Activated naive CD4-positive, alpha-beta T cell treated with Interleukin-2 at 50 U/mL for 16 hours (primary cell): ENCODE measurements at places on chromosomes 6 and 20.

DNA sequence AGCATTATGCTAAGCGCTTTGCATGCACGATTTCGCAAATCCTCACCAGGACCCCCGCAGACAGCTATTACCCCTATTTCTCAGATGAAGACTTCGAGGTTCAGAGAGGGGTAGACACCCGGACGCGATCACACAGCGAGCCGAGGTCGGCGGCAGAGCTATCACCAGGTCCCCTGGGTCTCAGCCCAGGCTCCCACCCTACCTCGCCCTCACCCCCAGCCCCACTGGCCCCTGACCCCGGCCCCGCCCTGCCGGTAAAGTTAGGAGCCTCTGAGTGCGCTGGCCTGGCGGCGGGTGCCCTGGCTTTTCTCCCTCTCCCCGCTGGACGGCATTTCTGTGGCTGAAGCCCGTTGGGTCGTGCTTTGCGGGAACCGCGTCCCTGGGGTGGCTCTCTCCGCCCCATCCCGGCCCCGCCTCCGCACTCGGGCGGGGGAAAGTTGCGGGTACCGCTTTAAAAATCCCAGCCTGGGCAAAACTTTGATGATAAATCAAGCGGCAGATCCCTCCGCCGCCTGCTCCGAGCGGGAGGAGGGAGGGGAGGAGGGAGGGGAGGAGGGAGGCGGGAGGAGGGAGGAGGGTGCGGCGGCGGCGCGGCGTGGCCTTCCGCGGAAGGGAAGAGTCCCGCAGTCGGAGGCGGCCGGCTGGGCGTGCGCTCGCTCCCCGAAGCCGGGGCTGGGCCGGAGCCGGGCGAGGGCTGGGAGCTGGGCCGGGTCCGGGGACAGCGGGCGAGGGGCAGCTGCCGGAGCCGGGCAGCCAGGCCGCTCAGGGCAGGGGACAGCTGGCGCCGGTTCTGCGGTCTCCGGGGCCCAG, at the start of gene VSTM2L:
Gene VSTM2L (plus strand): TSS at position 624 of the 810 bp plus-strand sequence. CDS start 224 bp downstream, outside the sequence.
- DNase-seq = no peak

DNA sequence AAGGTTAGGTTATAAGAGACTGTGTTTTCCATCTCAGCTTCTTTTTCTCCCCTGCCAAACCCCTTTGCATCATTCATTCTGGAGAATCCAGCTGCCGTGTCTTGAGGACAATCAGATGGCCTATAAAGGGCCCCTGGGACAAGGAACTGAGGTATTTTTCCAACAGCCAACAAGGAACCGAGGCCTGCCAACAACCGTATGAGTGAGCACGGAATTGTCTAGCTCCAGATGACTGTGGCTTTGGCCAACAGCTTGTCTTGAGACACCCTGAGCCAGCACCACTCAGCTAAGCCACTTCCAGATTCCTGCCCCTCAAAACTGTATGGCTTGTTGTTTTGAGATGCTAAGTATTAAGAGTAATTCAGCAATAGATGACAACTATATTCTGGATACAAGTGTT, 433.7 kb upstream of the HSF2 start:
- DNase-seq = no peak

DNA sequence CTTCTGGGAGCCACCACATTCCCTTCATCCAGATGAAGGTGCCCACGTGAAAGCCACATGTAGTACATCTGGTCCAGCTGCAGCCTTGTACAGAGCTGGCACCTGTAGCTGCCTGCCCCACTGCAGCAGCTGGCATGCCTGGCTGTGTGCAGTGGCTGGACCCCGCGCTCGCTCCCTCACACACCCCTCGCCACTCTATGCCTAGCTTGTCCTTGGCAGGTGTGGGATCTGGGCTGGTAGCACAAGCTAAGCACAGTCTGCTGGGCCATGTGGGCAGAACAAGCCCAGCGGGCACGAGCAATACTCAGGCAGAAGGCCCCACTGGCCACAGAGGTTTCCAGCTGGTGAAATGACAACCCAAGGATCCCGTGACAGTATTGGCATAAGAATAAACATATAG, 199.4 kb upstream of the PRND start:
- no peak for DNase-seq

GRCh38 chr6:14193524-14193923, 76.0 kb downstream of the CD83 start:
- DNase-seq = no peak

DNA sequence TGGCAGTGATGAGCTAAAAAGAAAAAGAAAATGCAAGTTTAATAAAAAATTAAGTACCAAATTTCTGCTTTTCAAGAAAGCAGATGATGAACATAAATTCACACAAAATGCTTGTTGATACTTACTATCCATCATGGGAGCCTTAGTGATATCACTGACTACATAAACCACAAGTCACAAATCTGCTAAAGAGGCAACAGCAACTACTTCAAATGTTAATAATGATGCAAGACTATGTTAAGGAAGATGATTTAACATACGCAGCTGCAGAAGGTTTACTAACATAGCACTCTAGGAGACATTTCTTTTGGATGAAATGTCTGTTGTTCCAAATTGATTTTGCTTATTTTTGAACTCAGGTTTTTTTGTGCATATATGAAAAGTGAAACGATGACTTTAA, 18.6 kb downstream of the FYN start:
- DNase-seq = no peak

DNA sequence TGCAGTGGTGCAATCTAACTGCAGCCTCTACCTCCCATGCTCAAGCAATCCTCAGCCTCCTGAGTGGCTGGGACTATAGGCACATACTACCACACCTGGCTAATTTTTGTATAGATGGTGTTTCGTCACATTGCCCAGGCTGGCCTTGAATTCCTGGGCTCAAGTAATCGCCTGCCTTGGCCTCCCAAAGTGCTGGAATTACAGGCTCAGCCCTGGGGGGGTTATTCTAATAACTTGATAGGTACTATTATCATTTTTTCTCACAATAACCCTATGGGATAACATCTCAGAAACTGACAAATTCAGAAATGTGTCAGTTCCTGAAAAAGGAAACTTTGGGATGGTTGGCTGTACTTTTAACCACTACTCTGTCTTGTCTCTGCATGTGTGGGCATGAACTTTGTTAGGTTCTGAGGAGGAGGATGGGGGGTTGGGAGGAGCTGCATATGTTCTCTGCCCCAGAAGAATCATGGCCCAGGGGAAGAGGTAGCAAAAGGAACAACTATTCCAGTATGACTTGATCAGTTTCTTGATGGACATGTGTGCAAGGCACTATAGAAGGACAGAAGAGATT, 169.9 kb downstream of the CARMIL1 start:
- DNase-seq = no peak

DNA sequence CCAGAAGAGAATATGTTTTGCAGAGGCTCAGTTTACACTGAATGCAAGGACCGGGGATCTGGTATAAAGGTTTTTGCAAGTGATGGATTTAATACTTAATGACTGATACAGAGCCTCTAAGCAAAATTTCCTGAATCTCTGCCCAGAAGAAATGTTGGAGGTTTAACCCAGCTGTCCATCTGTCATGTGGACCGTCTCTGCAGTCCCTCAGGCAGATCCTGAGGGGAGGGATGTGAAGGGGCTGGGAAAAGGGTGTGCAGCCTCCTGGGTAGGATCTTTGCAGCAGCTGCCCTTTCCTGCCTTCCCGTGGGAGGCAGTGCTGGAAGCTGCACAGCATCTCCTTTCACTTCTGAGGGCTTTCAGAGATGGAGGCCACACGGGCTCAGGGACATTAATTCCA, 207.0 kb downstream of the SLC24A3 start:
- no peak for DNase-seq

DNA sequence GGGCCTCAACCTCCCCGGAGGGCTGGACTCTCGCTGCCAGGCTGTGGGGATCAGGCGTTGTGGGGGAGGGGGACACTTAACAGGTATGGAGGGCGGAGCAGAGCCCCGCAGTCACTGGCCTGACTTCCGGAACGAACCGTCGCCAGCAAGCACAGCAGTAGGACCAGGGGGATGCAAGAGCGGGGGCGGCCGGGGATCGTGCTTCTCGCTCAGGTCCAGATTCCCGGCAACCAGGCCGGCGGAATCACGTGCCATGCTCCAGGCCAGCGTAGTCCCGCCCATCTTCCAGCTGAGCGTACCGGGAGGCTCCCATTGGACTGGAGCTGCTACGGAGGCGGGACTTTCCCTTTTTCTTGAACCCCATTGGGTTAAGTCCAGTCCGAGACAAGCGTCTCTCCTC, 10.0 kb upstream of the POU5F1 start:
- DNase-seq = peak; percentile 80

GRCh38 chr6:27838945-27839625, 73.1 kb downstream of the OR2B2 start:
- DNase-seq = no peak

GRCh38 chr6:152625213-152625612, 11.9 kb downstream of the SYNE1 start:
- DNase-seq = no peak

DNA sequence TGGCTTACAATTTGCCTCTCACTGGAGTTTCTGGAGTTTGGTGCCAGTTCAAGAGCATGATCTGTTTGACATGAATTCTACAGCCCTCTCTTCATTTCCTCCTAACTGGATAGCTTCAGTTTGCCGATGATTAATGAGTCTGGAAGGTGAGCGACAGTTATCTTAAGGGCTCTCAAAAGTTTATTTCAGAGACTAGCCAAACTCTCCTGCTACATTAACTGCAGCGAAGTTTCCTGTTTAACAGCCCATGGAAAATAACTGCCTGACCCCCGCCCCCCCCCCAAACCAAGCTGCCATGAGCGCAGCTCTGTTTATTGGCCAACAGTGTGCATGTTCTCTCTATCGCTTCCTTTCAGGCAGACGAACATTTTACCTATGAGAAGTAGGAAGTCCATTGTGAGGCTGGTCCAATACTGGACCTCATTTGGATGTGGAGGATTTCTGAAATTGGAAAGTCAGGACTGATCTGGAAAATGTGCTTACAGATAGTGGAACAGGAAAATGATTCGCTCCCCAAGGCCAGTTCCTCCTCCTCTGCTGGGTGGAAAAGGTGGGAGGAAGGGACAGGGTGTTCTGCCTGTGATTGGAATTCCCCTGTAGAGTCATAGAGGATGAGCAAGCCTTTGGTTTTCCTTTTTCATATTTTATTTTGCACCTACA, 522.2 kb upstream of the JAG1 start:
- no peak for DNase-seq

DNA sequence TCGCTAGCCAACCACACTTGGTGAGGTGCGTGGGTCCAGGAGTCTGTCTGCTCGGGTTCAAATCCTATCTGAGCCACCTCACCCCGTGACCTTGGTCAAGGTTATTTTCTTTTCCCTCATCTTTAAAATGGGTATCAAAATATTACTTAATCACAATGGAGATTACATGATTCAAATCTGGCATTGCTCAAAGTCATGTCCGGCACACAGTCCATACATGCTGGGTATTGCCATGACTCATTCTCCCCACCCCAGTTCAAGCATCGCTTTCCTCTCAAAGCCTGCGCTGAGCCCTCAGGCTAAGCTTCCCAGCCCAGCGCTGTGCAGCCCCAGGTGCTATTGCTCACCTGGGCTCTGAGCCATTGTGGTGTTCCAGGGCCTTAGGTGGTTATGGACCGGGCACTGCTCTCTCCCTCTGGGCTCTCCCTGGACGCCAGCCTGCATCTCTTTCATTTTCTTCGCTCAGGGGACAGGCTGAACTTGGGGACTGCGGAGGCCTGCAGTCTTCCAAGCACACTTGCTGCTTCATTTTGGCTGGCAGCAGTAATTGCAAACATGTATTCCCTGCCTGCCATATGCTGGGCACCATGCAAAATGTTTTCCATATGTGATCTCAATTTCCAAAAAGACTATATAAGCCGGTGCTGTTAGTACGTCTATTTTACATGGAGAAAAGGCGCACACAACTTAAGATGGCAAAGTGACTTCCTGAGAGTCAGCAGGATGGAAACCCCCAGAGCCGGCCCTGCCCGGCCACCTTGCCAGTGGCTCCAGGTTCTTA, 27.3 kb downstream of the WRNIP1 start:
- no peak for DNase-seq

DNA sequence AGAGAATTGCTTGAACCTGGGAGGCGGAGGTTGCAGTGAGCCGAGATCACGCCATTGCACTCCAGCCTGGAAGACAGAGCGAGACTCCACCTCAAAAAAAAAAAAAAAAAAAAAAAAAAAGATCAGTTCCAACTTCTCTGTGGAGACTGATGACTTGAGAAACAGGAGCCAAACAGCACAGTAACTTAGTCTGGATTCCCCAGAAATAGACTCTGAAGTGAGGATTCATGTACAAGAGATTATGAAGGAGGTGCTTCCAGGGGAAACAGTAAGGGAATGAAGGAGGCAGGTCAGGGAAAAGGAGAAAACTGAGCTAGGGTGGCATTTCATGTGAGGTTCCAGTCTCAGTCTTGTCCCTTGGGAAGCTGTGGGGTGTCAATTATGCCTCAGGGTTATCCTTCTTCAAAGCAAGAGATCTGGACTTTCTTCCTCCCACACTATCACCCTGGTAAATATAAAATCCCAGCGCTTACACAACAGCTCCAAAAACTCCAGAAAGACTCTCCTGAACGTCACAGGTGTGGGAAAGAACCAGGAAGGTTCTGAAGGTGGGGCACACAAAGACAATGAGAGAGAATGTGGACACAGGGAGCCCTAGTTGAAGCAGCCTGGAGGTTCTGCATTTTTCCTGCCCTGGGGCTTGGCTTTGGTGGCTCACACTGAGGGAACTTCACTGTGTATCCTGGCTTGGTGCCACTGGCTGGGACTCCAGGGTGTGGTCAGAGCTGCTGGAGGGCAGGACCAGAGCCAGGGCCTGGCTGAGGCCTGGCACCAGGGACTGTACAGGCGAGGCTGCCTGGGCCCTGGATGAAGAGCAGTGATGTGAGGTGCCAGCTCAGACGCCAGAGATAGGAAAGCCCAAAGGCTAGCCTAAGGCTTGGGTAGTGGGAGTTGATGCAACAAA, 46.8 kb downstream of the PCNA start:
- no peak for DNase-seq

DNA sequence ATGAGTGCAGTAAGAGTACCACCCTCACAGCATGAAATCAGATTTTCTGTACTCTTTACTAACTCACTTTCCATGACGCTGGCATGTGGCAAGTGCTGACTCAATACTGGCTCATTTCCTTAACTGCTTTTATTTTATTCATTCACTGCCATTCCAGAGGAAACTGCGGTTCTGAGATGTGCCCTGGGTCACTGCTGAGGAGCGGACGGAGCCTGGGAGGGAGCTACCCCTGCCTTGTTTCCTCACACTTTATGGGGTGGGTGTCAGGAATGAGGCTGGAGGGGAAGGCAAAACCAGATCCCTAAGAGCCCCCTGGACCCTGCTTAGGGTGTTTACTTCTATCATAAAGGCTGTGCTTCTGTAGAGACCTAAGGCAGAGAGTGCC, 14.4 kb downstream of the NT5E start:
- peak; percentile 44 for DNase-seq

DNA sequence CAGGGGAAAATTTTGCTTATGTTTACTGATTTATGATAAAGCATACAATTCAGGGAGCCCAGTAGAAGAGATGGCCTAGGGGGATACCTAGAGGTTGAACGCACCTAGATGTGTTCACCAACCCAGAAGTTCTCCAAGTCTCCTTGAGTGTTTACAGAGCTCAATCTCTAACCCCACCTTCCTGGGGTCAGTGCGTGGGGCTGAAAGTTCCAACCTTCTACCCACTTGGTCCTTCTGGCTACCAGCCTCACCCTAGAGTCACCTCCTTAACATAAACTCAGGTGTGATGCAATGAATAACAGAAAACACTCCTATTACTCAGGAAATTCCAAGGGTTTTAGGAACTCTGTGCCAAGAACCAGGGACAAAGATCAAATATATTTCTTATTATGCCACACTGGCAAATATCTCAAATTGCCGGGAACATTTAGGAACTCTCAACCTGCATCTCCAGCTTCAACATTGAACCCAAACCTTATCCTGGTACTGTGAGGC, 26.4 kb downstream of the AFG1L start:
- no peak for DNase-seq
